ENCODE measurements at places on chromosomes 7 and 10.

- no peak for DNase-seq
Observed at GRCh38 chr7:138837627-138838026, 39.6 kb upstream of the ATP6V0A4 start.

DNA sequence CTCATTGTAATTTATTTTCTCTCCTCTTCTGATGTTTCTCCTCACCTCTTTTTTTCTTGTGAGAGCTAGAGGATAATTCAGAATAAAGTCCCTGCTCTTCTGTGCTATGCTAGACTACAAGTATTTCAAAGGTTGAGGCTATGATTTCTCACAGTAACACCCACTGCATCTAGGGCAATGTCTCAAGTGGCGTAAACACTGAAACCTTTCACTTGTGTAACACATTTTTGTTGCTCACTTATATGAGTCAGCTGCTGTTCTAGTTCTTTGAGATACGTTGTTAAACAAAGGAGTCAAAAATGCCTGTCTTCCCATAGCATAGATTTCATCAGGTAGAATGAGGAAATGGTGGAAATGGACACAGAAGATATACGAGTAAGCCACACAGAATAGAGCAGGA lies 305.1 kb upstream of the PITRM1 start:
- no peak for DNase-seq

DNA sequence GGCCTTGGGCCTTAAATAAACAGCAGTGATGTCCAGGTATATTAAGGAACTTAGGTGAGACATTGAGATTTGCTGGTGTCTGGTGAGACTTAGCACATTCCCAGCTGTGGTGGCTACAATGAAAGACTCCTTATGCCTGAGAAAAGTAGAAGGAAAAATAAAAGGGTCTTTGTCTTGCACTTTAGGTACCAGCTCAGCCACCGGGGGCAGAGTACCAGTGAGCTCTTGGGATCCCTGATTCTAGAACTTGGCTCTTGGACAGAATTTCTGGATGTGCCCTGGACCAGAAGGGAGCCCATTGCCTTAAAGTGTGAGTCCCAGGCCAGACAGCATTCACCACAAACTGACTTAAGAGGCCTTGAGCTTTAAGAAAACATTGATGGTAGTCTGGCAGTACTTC lies 1038.7 kb downstream of the SORCS3 start:
- no peak for DNase-seq

GRCh38 chr10:128710098-128710797 lies 584.0 kb upstream of the MKI67 start:
- no peak for DNase-seq

GRCh38 chr7:522951-523314 lies 3.3 kb upstream of the PDGFA start:
- no peak for DNase-seq

- no peak for DNase-seq
Observed at GRCh38 chr10:129962031-129962871, 1.8 kb downstream of the EBF3 start.

- no peak for DNase-seq
Observed at GRCh38 chr7:110962374-110962773, 128.6 kb upstream of the LRRN3 start.

GRCh38 chr10:26441491-26442214 lies 3.5 kb downstream of the APBB1IP start:
- no peak for DNase-seq

- no peak for DNase-seq
Observed at GRCh38 chr10:79226391-79227245, 120.7 kb upstream of the PPIF start.

Measured in GM12864 (cell line).